Pancreas (tissue), 10 donors: ENCODE measurements at places on chromosomes 13 and 19. TPM values are rescaled to one million over a fixed set of nuclear protein-coding genes. Genes with fewer than 3 reads are reported as not detected.
A peak's percentile ranks its signal among the peaks of the same experiment; 100 is the strongest.

GRCh38 chr19:1131718-1132551 lies 28.1 kb downstream of the GPX4 start:
- peak overlapping the region; percentile 21 for H3K4me3 ChIP-seq
- no peaks in the 10 kb centered on the region for H3K27me3 ChIP-seq
- no peaks in the 10 kb centered on the region for H3K4me1 ChIP-seq
- DNase-seq = no peak

- H3K36me3 ChIP-seq = no peaks in the 10 kb centered on the region
- H3K4me3 ChIP-seq = no peak overlapping the region
- H3K27me3 ChIP-seq = no peaks in the 10 kb centered on the region
- H3K27ac ChIP-seq = no peak overlapping the region
- no peak for DNase-seq
Measured at GRCh38 chr13:20873348-20873747, 29.2 kb downstream of the XPO4 start.

DNA sequence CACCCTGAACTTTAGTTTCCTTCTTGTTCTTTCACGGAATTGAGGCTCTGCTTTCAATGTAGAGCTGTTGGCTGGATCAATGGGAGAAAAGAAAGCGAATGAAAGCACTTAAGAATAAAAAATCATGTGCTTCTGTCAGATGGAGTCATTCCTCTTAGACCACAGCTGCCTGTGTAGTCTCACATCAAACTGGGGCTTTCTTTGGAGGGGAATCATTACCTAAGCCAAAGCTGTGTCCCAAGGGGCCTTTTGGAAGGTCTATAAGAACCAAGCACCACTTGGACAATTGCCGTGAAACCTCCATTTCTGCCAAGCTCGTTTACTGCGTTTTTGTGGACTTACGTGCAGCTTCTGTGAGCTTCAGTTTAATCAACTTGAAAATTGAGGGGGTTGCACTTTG lies 44.2 kb upstream of the RNF113B start:
- H3K27ac ChIP-seq = peak overlapping the region; percentile 78
- no peak overlapping the region for H3K4me3 ChIP-seq
- H3K36me3 ChIP-seq = no peaks in the 10 kb centered on the region
- H3K27me3 ChIP-seq = no peaks in the 10 kb centered on the region
- DNase-seq = no peak

The DLL3 gene
- total RNA-seq = not detected
